Sciatic nerve (tissue), 2 donors: ENCODE measurements at places on chromosomes 7 and 10. TPM values are rescaled to one million over a fixed set of nuclear protein-coding genes. Genes with fewer than 3 reads are reported as not detected.

DNA sequence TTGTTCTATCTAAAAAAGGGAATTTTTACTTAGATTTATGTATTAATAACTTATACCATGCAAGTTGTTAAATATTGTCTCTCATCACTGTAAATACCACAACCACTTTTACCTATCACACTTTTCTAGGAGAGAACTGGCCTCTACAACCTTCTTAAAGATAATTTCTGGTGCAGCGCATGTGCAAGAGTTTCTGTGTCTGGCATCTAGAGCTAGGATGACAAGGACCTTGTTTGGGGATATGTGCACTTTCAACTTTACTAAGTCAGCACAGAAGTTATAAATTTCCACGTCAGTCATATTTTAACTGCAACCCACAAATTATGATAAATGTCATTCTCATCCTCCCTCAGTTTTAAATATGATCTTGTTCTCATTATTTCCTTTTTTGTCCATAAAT, 156.9 kb upstream of the ADCY1 start:
- no peak for DNase-seq

DNA sequence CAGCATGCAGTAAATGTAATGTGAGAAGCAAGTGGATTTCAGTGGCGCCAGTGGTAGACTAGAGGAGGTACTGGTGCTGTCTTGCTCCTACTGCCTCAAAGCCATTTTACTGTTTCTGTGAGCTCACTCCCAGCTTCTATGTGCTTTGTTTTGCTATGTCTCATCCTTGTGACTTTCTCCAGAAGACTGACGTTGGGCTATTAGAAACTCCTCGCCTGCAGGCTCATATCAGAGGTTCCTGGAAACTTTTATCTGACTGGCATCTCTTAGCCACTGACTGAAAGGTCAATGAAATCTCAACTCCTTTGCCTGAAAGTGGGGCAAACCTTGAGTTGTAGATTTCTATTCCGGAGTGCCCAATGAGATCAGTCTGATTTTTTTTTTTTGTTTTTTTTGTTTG, 66.4 kb upstream of the SORCS1 start:
- DNase-seq = no peak

- DNase-seq = no peak
These were observed 55.4 kb upstream of the HELLS start for GRCh38 chr10:94489976-94490788.

GRCh38 chr7:27606270-27607209, 56.1 kb downstream of the HIBADH start:
- DNase-seq = no peak

- DNase-seq = no peak
These were observed 145.6 kb downstream of the ADAM12 start for GRCh38 chr10:126242397-126243260.

BMPER gene
- total RNA-seq = 18.8 TPM
